ENCODE measurements at places on chromosomes 1 and 21.

DNA sequence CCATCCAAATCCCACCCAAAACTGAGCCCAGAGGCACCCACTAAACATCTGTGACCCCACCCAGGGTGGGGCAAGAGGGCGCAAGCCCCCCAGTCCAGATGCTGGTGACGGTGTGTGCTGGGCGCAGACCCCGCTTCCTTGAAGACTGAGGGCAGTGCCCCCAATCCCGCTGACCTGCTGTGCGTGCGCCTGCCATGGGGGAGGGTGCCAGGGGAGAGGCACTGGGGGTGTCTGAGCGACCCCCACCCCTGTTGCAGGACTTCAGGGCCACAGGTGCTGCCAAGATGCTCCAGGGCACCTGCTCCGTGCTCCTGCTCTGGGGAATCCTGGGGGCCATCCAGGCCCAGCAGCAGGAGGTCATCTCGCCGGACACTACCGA, 13.3 kb downstream of the COL6A2 start:
- no peak for DNase-seq

GRCh38 chr1:116360429-116361173, 12.4 kb upstream of the ATP1A1 start:
- no peak for DNase-seq

GRCh38 chr1:41917835-41918449, 780 bp downstream of the HIVEP3 start:
- DNase-seq, result no peak

DNA sequence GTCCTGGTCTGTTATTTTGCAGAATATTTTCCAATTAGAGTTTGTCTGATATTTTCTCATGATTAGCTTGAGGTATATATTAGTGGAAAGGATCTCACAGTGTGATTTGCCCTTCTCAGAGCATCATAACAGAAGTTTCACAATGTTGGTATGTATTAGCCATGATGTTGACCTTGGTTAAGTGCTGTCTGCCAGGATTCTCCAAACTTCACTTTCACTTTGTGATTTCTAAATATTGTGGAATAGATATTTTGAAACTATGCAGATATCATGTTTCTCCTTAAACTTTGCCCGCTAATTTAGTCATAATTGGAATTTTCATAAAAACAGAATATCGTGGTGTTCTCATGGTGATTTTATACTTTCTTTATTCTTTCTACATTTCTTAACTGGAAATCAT, 98.0 kb upstream of the DEPDC1 start:
- no peak for DNase-seq
